Fibroblast of skin of right quadriceps (primary cell): ENCODE measurements at places on chromosomes 7 and 10.

DNA sequence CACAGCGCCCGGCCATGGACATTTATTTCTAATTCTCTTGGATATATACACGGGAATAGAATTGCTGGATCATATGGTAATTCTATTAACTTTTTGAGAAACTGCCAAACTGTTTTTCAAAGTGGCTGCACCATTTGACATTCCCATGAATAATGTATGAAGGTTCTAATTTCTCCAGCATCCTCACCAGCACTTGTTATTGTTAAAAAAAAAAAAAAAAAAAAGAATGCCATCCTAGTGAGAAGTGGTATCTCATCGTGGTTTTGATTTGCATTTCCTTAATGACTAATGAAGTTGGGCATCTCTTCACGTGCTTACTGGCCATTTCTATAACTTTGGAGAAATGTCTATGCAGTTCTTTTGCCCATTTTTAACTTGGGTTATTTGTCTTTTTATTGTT is 13.5 kb downstream of the CNNM2 start:
- no peak for DNase-seq

- DNase-seq, result no peak
Observed at GRCh38 chr10:67017218-67017617, 91.4 kb downstream of the LRRTM3 start.

GRCh38 chr7:65988084-65988483 is 6.1 kb upstream of the GUSB start:
- DNase-seq, result no peak

DNA sequence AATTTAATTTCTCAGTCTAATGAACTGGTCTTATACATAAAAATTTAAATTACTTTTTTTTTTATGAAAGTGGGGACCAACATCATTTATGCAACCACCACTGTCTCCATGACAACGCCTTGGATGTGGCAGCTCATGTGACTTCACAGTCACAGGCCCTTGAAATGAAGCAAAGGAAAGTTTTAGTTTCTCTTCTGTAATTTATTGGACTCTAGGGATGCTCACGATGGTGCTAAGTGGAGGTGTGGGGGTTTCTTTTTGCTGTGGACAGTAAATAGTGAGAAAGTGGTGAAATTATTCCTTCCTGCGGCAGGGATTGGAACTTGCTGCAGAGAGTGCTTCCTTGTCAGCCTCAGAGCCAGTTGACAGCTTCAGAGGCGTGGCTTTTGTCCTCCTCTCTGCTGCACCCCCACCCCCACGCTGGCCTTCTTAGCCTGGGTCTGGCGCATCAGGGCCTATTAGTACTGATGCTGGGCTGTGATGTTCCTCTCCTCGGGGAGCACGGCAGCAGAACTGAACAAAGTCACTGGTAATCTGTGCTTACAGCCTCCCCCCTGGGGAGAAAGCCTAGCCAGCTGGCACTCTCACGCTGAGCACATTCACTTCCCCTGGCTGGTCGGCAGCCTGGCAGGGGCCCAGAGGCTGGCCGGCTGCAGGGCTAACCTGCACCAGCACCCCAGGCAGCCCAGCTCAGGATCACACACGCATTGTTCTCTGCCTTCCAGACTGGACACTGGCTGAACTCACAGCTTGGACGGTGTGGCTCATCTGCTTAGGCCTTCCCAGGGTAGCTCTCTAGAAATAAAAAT is 517.5 kb upstream of the GALNT17 start:
- DNase-seq, result peak; percentile 43

- no peak for DNase-seq
Observed at GRCh38 chr10:114395366-114396022, 8.8 kb downstream of the AFAP1L2 start.

DNA sequence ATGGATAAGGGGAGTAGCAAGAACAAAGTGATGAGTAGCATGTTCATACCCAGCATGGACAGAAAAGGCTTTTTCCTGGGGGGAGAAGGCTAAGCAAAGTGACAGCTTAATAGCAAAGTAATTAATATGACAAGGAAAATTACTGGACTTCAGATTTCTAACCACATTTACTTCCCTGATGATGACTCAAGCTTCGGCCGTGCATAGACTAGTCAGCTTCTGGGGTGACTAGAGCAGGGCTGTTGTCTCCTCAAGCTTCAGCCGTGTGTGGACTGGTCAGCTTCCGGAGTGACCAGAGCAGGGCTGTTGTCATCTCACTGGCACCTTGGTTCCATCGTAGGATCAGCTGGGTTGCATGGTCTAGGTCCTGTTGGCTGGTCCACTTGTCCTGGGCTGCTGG is 2.1 kb upstream of the ZNF117 start:
- no peak for DNase-seq

DNA sequence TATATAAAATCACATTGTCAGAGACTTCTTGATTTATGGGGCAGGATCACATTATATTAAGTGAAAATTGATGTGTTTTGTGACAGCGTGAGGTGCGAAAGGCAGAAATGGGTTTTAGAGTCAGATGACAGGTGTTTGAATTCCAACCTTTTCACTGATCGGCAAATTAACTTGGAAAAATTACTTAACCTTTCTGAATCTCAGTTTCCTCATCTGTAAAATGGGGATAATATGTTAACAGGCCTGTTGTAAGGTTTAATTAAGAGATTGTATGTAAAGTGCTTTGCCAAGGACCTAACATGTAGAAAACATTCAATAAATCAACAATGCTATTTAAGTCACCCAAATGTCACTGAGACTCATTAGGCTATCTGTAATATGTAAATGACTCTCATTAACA is 221.2 kb upstream of the LYZL1 start:
- DNase-seq, result no peak

DNA sequence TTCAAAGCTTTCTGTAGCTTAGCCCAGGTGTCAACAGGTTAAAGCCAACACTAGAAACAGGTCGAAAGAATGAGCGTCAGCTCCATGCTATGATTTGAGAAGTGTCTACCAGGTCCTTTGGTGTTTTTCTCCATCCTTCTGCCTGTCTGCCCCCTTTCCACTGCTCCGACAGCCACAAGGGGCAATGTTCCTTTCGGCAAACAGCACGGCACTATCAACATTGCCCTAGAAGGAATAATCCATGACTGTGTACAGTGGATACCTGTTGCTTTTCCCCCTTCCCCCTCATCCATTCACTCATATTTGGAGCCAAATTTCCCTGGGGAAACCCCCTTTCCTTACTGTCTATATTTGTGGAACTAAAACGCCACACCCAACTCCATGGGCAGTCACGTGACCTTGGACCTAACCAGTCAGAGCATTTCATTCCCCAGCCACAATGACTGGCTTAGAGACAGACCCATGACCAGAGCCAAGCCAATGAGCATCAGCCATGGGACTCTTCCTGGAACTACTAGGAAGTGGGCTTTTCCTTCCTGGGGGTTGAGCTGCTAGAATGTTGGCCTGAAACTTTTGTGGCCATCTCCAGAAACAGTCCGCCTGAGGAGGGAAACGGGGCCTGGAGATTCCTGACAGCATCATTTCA is 51.5 kb downstream of the AFAP1L2 start:
- no peak for DNase-seq

DNA sequence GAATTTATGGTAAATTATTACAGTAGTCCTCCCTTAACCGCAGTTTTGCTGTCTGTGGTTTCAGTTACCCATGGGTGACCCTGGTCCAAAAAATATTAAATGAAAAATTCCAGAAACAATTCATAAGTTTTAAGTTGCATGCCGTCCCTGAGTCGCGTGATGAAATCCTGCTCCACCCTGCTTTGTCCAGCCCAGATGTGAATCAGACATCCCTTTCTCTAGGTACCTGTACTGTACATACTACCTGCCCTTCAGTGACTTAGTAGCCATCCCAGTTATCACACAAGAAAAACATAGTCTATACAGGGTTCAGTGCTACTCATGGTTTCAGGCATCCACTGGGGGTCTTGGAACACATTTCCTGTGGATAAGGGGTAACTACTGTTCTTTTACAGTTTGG is 20.5 kb upstream of the RHEB start:
- no peak for DNase-seq

- no peak for DNase-seq
Observed at GRCh38 chr7:30272126-30272525, 12.3 kb upstream of the ZNRF2 start.

DNA sequence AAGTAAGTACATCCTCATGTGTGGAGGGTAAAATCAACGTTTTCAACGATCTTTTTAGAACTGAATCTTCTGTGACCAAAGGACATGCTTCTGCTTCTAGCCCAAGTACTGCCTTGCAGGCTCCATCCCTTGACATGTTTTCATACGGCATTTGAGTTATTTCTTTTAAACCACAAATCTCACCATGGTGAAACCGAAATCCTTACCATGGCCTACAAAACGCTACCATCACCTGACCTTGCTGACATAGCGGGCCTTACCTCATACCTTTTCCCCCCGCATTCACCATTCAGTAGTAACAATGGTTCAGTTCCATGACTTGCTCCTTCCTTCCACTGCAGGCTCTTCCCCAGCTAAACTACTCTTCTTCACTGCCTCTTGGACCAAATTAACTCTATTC is 3.5 kb downstream of the RNF216 start:
- no peak for DNase-seq

DNA sequence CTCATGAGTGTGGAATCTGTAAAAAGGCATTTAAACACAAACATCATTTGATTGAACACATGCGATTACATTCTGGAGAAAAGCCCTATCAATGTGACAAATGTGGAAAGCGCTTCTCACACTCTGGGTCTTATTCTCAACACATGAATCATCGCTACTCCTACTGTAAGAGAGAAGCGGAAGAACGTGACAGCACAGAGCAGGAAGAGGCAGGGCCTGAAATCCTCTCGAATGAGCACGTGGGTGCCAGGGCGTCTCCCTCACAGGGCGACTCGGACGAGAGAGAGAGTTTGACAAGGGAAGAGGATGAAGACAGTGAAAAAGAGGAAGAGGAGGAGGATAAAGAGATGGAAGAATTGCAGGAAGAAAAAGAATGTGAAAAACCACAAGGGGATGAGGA is 207.7 kb downstream of the ZEB1 start:
- peak; percentile 44 for DNase-seq

DNA sequence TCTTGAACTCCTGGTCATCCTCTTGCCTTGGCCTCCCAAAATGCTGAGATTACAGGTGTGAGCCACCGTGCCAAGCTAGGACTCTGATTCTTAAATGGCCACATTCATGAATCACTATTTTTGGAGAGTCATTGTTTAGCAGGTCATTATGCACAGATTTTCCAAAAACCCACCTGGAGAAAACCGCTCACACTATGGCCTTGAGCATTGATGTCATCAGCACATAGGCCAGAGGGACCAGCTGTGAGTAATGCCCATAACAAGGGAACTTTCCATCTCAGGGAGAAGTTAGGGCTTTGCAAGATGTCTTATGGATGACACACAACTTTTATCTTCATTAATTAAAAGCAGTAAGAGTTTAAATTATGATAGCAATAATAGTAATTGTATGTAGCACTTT is 86.4 kb upstream of the KIF5B start:
- DNase-seq, result peak; percentile 21

DNA sequence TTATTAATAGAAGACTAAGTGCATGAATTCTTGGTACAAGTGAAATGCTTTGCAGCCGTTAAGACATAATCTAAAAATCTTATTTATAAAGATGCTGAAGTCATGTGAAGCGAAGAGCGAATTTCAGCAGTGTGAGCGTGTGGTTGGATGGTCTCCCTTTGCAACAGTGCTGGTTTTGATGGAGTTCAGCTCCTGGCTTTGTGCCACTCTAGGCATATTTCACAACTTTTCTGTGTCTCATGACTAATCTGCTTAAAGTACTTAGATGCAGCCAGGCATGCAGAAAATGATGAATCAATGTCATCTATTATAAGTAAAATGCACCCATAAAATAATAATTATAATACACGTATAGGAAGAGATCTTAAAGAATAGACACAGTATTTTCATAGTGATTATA is 107.2 kb upstream of the TCERG1L start:
- DNase-seq, result peak; percentile 2

DNA sequence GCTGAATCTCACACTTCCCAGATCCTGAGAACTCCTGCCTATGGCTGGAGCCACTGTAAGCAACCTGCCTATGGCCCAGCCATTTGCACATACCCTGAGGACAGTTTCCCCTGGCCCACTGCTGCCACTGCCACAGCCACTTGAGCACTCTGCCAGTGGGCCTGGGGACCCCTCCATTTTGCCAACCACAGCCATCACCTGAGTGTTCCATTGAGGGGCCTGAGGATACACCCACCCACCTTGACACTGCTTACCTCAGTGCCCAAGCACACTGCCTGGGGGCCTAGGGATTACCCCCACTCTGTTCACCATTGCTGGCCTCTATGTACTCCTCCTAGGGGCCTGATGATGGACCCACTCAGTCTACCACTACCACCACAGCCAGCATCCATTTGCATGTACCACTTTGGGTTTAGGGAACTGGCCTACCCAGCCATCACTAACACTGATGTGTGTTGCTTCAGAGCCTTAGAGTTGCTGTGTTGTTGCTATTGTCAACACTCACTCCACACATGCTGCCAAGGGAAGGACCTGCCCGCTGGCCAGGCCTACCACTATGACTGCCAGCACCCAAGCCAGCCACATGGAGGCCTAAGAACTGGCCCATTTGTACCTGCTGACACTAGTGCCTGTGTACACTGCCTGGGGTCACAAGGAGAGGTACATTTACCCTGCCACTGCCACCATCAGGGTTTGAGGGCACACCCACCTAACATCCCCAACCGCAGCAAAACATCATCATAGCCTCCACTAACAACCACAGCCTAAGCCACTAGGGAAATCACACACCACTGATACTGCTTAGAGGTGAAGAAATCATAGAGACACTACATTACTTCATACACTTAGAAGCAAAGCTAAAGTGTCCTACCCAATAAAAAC is 45.9 kb upstream of the ANTXRL start:
- no peak for DNase-seq

GRCh38 chr10:4902571-4903011 is 60.6 kb upstream of the AKR1C1 start:
- no peak for DNase-seq

DNA sequence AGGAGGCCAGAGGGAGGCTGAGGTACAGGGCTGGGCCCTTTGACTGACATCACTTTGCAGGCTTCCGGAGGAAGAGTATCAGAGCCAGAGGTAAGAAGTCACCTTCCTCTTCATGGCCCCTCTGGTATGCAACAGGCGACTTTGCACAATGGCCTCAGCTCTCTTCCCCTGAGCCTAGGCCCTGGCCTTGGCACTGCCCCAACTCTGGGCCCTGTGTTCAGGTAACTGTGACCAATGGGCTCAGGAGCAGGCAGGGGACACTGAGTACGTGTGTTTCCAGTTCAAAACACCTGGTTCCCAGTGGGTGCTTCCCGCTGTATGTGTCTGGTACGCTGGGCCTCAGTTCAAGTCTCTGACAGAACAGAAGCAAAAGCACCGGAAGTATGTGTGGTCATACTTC is 12.1 kb upstream of the PAX2 start:
- no peak for DNase-seq
